Breast epithelium (tissue), 4 donors: ENCODE measurements at places on chromosomes 16 and 17. TPM values are rescaled to one million over a fixed set of nuclear protein-coding genes. Genes with fewer than 3 reads are reported as not detected.
A peak's percentile ranks its signal among the peaks of the same experiment; 100 is the strongest.

GRB7 gene
- not detected for total RNA-seq

ICAM2 gene
- 26.1 TPM for total RNA-seq

TMC8 gene
- 9.9 TPM for total RNA-seq

DNA sequence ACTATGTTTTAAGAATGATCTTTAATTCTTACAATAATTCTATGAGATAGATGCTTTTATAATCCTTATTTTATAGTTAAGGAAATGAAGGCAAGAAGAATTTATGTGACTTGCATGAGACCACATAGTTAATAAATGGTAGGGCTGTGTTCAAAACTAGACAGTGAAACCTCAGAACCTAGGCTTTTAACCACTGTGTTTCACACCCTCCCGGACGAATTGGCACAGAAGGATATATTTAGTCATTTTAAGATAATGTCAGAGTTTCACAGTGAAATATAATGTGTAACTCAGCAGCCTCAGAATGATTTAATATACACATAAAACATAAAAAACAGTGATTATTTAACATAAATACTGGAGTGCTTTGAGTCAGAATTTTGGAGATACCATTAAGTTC is 57.0 kb downstream of the NSRP1 start:
- H3K4me3 ChIP-seq: no peak overlapping the region
- no peaks in the 10 kb centered on the region for H3K4me1 ChIP-seq
- no peaks in the 10 kb centered on the region for H3K27me3 ChIP-seq
- H3K36me3 ChIP-seq: no peaks in the 10 kb centered on the region
- H3K27ac ChIP-seq: no peak overlapping the region
- no peak for DNase-seq

GRCh38 chr16:63967966-63968365 is 1153.9 kb downstream of the CDH11 start:
- H3K36me3 ChIP-seq: no peaks in the 10 kb centered on the region
- no peaks in the 10 kb centered on the region for H3K4me1 ChIP-seq
- H3K4me3 ChIP-seq: no peak overlapping the region
- DNase-seq: no peak

- H3K36me3 ChIP-seq: peaks cover 6% of the 10 kb centered on the region
- H3K27me3 ChIP-seq: no peaks in the 10 kb centered on the region
- peak overlapping the region; percentile 75 for H3K27ac ChIP-seq
- peaks cover 17% of the 10 kb centered on the region for H3K4me1 ChIP-seq
Measured at GRCh38 chr17:28345419-28346198, 10.0 kb downstream of the TNFAIP1 start.

DNA sequence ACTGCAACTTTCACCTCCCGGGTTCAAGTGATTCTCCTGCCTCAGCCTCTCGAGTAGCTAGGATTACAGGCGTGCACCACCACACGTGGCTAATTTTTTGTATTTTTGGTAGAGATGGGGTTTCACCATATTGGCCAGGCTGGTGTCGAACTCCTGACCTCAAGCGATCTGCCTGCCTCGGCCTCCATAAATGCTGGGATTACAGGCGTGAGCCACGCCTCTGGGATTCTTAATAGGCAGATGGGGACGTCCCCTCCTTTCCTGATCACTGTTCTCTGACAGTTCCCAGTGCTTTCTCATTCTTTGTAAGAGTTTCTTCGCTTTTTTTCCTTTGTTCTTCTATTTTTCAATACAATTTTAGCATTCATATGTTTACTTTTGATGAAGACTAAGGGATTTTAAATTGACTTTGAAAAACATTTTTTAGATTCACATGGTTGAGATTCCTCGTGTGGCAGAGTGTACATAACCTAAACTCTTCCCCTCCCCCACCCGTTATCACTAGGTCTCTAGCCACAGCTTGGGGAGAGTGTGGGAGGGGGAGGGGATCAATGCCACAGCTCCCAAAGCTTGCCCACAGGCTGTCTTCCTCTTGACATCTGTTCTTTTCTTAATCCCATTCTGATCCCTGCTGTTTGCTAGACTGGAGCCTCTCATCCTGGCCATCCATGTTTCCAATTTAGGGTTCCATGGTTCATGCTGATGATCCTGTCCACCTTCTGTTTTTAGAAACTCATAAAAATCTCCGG is 11.0 kb downstream of the ADORA2B start:
- no peak overlapping the region for H3K27ac ChIP-seq
- H3K36me3 ChIP-seq: no peaks in the 10 kb centered on the region
- peaks cover 3% of the 10 kb centered on the region for H3K4me1 ChIP-seq
- H3K4me3 ChIP-seq: no peak overlapping the region

- no peaks in the 10 kb centered on the region for H3K36me3 ChIP-seq
- no peak overlapping the region for H3K4me3 ChIP-seq
- no peak overlapping the region for H3K27ac ChIP-seq
Measured at GRCh38 chr17:15090533-15090932, 174.6 kb downstream of the PMP22 start.

DNA sequence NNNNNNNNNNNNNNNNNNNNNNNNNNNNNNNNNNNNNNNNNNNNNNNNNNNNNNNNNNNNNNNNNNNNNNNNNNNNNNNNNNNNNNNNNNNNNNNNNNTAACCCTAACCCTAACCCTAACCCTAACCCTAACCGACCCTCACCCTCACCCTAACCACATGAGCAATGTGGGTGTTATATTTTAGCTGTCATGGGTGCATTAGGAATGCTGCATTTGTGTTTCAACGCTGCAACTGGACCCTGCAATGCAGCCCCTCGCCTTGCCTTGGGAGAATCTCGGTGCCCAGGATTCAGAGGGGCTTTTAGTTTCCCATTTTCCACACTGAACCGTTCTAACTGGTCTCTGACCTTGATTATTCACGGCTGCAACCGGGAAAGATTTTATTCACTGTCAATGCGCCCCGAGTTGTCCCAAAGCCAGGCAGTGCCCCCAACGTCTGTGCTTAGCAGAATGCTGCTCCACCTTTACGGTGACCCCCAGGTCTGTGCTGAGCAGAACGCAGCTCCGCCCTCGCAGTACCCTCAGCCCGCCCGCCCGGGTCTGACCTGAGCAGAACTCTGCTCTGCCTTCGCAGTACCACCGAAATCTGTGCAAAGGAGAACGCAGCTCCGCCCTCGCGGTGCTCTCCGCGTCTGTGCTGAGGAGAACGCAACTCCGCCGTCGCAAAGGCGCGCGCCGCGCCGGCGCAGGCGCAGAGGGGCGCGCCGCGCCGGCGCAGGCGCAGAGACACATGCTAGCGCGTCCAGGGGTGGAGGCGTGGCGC is 43.3 kb downstream of the POLR3K start:
- H3K4me1 ChIP-seq: no peaks in the 10 kb centered on the region
- no peaks in the 10 kb centered on the region for H3K36me3 ChIP-seq
- DNase-seq: no peak
- H3K27me3 ChIP-seq: no peaks in the 10 kb centered on the region

- no peaks in the 10 kb centered on the region for H3K27me3 ChIP-seq
- no peaks in the 10 kb centered on the region for H3K36me3 ChIP-seq
- H3K27ac ChIP-seq: no peak overlapping the region
- no peak for DNase-seq
- no peak overlapping the region for H3K4me3 ChIP-seq
- H3K4me1 ChIP-seq: no peaks in the 10 kb centered on the region
Measured at GRCh38 chr16:4674926-4675530, 18.3 kb upstream of the NUDT16L1 start.

GRCh38 chr16:15041271-15042004 is 14.4 kb downstream of the NTAN1 start:
- H3K27me3 ChIP-seq: no peaks in the 10 kb centered on the region
- DNase-seq: no peak
- H3K36me3 ChIP-seq: peaks cover 11% of the 10 kb centered on the region

DNA sequence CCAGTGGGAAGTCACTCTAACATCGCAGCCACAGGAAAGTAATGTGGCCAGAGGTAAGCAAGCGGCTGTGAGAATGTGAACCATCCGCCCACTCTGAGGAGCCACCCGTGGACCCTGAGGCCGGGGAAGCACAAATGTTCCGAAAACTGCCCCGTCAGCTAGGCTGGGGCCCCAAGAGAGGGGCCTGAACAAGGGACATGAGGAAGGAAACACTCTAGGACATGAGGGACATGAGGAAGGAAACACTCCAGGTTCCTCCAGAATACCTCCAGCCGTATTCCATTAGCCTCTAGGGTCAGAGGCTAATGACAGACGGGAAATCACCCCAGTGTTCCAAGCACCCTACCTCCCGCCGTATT is 317 bp downstream of the TEFM start:
- no peak for DNase-seq
- no peaks in the 10 kb centered on the region for H3K4me1 ChIP-seq
- no peaks in the 10 kb centered on the region for H3K27me3 ChIP-seq
- peak overlapping the region; percentile 82 for H3K27ac ChIP-seq
- no peaks in the 10 kb centered on the region for H3K36me3 ChIP-seq

GRCh38 chr17:34423978-34424813 is 61.2 kb upstream of the CCL1 start:
- H3K4me3 ChIP-seq: no peak overlapping the region
- H3K27me3 ChIP-seq: no peaks in the 10 kb centered on the region
- no peaks in the 10 kb centered on the region for H3K4me1 ChIP-seq
- no peaks in the 10 kb centered on the region for H3K36me3 ChIP-seq
- DNase-seq: no peak

- DNase-seq: no peak
- H3K4me1 ChIP-seq: no peaks in the 10 kb centered on the region
- H3K4me3 ChIP-seq: no peak overlapping the region
- H3K27ac ChIP-seq: no peak overlapping the region
- H3K27me3 ChIP-seq: no peaks in the 10 kb centered on the region
- H3K36me3 ChIP-seq: no peaks in the 10 kb centered on the region
Measured at GRCh38 chr17:74243013-74243755, 29.8 kb downstream of the TTYH2 start.

DNA sequence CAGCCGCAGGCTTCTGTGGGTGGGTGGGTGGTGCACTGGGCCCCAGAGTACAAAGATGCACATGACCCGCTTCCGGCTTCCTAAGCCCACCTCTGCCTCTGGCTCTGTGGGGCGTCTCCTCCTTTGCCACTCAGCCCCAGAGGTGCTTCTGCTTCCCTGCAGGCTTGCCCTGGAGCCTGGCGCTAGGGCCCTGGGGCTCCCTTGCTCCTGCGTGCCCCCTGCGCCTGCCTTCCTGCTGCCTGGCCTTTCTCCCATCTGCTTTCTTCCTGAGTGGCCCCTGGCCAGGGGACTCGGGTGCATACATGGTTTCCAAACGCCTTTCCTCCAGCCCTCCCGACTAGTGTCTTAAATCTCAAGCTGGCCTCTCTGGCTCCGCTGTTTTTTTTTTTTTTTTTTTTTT is 3.4 kb downstream of the WWOX start:
- no peak overlapping the region for H3K27ac ChIP-seq
- no peak for DNase-seq
- H3K4me3 ChIP-seq: no peak overlapping the region
- H3K36me3 ChIP-seq: no peaks in the 10 kb centered on the region
- H3K4me1 ChIP-seq: peaks cover 2% of the 10 kb centered on the region
- H3K27me3 ChIP-seq: no peaks in the 10 kb centered on the region

GRCh38 chr17:77200711-77201110 is 59.9 kb downstream of the SEC14L1 start:
- H3K36me3 ChIP-seq: peaks cover 22% of the 10 kb centered on the region
- DNase-seq: no peak
- H3K27ac ChIP-seq: no peak overlapping the region
- H3K27me3 ChIP-seq: no peaks in the 10 kb centered on the region

- DNase-seq: no peak
- H3K4me3 ChIP-seq: no peak overlapping the region
- H3K27ac ChIP-seq: no peak overlapping the region
- no peaks in the 10 kb centered on the region for H3K4me1 ChIP-seq
- H3K27me3 ChIP-seq: no peaks in the 10 kb centered on the region
Measured at GRCh38 chr17:49602783-49603182, 27.1 kb downstream of the NXPH3 start.

GRCh38 chr17:79948406-79948944 is 87.2 kb downstream of the TBC1D16 start:
- no peaks in the 10 kb centered on the region for H3K36me3 ChIP-seq
- peak; percentile 22 for DNase-seq
- no peaks in the 10 kb centered on the region for H3K4me1 ChIP-seq

- no peak overlapping the region for H3K27ac ChIP-seq
- no peaks in the 10 kb centered on the region for H3K27me3 ChIP-seq
- no peak for DNase-seq
- peaks cover 4% of the 10 kb centered on the region for H3K4me1 ChIP-seq
- H3K36me3 ChIP-seq: no peaks in the 10 kb centered on the region
- no peak overlapping the region for H3K4me3 ChIP-seq
Measured at GRCh38 chr17:77358801-77359200, 218.0 kb downstream of the SEC14L1 start.

GRCh38 chr17:19755821-19756510 is 7.9 kb upstream of the ALDH3A1 start:
- no peaks in the 10 kb centered on the region for H3K4me1 ChIP-seq
- H3K4me3 ChIP-seq: no peak overlapping the region
- no peaks in the 10 kb centered on the region for H3K27me3 ChIP-seq
- H3K27ac ChIP-seq: no peak overlapping the region
- DNase-seq: no peak
